Panc1 (cell line): ENCODE measurements at places on chromosomes 5 and 9.

- no peak for DNase-seq
These were observed 32.8 kb downstream of the RAPGEF1 start for GRCh38 chr9:131707050-131707449.

- no peak for DNase-seq
These were observed 329.3 kb downstream of the PIK3R1 start for GRCh38 chr5:68544648-68545552.

DNA sequence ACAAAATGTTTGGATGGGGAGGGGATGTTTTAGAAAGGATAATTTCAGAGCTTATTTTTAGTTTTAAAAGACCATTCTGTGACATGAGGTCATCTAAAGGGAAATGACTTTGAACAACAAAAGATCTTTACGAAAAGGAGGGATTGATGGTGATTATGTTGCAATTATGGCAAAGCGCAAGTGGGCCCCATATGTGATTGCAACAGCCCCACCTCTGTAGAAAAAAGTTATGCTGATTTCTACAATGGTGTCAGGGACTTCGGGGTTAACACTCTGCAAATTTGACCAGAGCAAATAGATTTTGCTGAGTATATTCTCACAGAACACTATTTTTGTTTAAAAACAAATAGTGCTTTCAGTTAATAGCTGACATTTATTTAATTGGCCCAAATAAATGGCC is 312.8 kb downstream of the NSG2 start:
- DNase-seq: no peak

- no peak for DNase-seq
These were observed 33.6 kb upstream of the BASP1 start for GRCh38 chr5:17183831-17184230.

DNA sequence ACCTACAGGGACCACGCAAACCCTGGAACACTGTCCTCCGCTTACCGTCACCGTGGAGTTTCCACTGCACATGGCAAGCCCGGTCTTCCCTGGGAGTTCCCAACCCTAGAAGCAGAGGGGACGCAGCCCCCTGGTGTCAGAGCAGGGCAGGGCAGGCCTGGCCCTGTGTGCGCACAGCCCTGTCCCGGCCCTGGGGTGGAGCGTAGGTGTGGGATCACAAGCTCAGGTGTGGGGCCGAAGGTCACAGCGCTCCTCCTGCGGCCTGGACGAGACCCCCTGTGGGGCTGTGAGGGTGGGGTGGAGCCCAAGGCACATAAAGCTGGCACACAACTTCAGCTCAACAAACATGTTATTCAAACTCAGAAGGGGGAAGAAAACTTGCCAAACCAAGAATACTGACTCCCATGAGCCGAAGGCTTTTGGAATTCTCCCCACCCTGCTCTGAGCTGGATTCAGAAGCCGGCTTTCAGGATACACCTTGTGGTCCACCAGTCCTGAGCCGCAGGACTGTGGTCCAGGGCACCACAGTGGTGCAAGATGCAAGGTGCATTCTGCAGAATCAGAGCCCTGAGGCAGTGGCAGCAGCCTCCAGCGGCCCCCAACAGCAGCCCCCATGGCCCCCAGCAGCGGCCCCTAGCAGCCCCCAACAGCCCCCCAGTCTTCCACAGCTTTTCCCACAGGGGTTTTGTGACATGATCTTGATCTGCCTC is 11.8 kb upstream of the EXOC3 start:
- no peak for DNase-seq

DNA sequence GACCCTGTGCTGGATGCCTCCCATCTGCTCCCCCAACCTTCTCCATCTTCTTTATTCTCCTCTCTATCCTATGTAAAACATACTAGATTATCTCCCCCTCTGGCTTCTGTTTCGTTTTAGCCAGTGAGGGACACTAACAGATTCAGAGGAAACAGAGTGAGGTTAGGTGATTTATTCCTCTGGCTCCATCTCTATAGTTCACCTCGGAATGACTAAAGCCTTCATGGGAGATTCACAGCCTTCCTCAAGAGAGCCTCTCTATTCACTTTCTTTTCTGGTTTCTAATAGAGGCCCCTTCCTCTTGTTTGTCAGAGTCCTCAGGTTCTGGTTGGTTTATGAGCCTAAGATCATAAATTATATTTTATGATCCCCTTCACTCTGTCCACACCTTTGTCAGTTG is 633.1 kb upstream of the TYRP1 start:
- DNase-seq: no peak

GRCh38 chr5:157747173-157747740 is 3.7 kb downstream of the LSM11 start:
- DNase-seq: no peak

DNA sequence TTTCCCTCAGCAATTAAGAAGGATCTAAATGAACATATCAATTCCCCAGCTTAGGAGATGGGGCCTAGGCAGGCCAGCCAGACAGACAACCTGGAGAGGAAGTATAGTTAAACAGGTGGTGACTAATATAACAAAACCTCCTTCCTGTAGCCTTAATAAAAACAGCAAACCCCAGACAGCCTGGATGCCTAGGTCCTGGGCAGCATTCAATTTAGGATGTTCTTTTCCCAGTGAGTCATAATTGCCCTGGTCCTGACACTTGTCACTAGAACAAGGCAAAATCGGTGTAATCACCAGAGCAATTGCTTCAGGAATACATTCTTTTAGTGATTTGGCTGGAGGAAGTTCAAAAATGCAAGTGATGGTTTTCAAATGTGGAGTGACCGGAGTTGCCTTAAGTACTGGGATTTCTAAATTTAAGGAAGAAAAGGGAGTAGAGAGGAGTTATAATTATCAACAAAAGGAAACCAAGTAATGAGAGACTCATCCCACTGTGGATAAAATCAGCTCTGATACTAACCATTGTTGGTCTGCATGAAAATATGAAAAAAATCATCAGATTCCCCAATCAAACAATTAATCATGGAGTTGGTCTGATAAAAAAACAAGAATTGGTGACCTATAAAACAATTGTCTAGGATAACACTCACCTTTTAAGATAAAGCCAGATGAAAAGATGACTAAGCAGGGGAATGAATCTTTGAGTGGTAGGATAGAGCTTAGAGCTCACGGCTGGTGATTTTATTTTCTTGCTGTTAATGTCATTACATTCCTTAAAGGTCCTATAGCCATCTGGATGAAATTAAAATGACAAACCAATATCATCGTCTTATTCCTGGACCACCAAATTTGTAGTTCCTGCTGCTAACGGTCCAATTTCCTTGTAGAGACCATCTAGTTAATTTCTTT is 39.0 kb upstream of the TARS1 start:
- no peak for DNase-seq

GRCh38 chr9:123550797-123551196 is 194.8 kb downstream of the CRB2 start:
- DNase-seq: no peak

DNA sequence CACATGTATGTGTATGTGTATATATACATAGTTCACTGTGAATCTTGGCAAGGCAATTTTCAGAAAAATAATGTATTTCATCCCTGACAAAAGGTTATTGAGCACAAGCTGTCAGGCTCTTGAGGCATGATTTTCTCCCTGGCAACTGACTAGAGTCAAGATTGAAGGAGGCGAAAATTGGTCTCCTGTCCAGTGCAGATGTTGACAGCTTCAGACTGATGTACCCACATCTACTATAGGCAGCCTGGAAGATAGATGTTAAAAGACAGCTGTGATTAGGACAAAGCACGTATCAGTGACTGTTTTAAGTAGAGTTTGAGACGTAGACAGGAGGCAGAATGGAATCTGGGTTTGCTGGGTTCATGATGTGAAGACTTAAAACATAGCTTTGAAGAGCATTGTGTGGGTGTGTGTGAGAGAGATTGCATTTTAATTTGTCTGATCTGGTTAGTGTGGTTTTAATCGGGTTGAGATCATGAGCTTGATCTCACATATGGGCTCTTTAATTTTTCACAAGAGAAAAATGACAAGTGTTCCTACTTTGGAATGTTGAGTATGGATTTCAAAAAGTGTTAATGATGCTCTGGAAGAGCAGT is 39.1 kb downstream of the CTNNA1 start:
- DNase-seq: no peak

DNA sequence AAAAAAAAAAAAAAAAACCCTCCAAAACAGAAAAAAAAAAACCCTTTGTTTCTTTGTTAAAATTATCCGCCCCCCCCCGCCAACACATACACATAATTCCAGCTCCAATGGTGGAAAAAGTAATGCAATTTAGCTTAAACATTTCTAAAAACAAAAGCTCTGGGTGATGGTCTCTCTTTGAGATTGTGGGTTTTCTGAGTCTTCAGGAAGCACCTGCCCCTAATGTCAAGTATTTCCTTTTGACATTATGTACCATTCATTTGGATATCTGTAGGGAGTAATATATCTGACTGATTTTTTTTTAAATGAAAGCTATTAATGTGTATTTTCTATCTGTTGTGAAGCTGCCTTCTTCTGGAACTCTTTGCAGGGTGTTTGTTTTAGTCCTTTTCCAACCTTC is 389.7 kb downstream of the TAF11L14 start:
- DNase-seq: no peak
